ENCODE measurements at places on chromosomes 16 and 17.

GRCh38 chr16:23016368-23016767 lies 132.9 kb downstream of the USP31 start:
- peak; percentile 66 for DNase-seq

DNA sequence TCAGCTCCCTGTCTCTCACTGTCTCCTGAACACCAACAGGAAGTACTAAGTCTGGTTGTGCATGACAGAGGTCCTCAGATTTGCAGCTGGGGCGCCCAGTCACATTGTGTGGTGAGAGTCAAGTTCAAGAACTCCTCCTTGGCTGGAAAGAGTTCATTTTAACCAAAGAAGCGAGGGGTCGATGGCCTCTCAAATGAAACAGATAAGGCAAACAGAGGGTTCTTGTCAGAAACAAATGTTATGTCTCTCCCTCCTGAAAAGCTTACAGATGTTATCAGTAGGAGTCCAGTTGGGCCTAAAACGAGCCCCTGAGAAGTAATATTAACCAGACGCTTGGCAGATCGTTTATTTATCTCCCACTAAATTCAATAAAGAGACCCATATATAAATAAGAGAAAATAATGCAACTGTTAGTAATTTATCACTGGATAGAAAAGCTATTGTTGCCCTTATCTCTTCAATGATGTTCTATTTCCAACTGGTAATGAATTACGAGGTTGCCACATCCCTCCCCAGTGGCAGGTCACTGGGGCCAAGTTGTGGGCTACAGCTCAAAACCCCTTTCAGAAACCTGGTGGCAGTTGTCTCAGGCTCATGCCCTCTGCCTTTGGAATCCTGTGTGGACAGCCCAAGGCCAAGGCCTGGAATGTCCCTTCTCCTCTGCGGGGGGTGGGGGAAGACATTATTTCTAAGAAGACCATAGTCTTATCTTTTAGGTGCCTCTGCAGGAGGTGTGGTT lies 307.5 kb upstream of the DYNLRB2 start:
- DNase-seq = no peak

GRCh38 chr17:43200127-43200526 lies 11.5 kb upstream of the TMEM106A start:
- no peak for DNase-seq

DNA sequence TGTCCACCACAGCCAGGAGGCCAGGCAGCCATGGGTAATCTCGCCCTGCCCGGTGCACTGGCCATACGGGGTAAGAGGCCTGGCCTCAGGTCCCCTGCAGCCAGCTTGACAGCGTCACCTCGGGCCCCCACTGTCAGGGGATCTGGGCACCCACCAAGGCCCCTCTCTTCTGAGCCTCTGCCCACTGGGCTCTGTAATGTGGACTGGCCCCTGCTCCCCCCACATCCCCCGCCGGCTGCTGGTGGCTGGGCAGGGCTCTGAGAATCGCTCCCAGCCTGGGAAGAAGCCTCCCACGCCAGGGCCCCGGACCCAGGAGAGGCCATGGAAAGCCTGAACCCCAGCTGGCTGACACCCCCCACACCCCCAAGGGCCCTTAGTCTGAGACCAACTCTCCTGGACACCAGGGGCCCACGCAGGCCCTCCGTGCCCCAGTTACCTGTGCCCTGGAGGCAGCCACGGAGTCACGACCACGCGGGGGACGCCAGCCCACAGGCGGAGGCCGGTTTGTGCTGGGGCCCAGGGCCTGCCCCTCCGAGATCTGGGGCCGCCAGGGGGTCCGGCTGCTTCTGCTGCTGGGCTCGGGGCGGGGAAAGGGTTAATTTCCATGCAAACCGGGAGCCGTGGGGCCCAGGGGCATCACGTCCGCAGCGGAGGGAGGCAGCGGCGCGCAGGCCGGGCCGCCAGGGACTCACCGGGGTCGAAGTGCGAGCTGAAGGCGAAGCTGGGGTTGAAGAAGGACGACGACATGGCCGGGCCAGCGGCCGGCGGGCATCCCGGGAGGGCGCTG lies at the start of gene PVALEF:
PVALEF (plus strand) TSS at position 262 of the 787 bp plus-strand sequence. CDS start 15,720 bp downstream, outside the sequence.
- DNase-seq = no peak

DNA sequence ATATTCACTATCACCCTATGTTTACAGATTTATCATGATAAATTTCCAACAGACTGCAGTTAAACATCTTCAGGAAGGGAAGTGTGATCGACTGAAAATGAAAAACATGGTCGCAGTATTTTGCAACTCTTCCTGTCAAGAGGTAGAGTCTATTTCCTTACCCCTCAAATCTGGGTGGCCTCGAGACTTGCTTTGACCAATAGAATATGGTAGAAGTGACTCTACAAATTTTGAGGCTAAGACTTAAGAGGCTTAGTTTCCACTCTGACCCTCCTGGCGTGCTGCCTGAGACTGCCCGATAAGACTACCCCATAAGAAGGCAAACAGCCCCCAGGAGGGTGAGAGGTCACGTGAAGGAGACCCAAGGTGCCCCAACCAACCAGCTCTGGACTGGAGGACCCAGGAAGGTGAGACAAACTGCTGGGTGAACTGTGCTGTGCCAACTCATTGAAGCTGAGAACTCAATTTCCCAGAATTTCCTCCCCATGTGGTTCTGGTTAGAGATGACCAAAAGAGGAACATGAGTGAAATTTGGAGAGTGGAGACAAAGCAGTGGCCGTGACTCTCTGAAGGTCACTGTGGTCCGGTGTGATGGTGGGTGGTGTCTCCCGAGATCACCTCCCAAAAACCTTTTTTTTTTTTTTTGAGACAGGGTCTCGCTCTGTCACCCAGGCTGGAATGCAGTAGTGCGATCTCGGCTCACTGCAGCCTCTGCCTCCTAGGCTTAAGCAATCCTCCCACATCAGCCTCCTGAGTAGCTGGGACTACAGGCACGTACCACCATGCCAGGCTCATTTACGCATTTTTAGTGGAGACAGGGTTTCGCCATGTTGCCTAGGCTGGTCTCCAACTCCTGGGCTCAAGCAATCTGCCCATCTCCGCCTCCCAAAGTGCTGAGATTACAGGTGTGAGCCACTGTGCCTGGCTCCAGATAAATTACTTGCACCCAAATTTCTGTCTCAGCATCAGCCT lies 38.2 kb upstream of the LITAF start:
- DNase-seq = no peak

- DNase-seq = peak; percentile 15
Measured at GRCh38 chr17:58172369-58173071, 5.7 kb downstream of the OR4D2 start.

GRCh38 chr17:50213026-50214022 lies 11.9 kb upstream of the COL1A1 start:
- DNase-seq = peak; percentile 38

DNA sequence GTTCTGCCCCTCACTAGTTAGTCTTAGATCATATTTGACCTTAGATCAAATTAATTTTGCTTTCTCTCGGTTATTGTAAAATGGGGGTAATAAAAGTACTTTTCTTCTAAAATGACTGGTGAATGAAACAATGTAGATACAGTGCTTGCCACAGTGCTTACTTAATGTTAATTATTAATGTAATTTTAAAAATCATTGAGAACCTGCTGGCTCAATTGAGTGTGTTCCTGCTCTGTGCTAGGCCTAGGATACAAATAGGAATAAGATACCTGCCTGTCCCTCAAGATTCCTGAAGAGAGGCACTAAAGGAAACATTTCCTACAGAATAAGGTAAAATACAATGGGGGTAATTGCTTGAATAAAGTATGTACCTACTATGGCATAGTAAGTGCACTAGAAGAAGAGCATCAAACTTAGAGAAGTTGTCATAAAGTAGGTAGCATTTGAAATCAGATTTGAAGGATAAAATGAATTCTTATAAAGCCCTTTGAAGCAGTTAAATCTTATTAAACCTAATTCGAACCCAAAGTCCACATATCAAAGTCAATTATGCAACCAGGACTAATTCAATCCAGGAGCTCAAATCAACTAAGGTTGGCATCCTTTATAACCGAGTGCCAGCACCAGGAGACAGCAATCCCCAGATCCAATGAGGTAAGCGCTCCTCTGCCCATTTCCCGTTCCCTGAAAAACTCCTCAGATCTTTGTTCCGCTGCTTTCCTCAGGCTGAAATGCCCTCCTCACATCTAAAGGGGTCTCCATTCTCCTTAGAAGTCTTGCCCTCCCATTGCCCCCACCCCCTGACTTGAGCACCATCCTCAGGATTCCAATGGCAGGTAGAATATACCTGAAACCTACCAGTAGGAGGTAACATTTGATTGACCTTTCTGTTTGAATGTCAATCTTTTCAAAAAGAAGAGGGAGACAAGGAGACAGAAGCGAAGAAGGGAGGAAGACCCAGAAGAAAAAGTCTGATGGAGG lies 2.4 kb upstream of the MED13 start:
- no peak for DNase-seq

DNA sequence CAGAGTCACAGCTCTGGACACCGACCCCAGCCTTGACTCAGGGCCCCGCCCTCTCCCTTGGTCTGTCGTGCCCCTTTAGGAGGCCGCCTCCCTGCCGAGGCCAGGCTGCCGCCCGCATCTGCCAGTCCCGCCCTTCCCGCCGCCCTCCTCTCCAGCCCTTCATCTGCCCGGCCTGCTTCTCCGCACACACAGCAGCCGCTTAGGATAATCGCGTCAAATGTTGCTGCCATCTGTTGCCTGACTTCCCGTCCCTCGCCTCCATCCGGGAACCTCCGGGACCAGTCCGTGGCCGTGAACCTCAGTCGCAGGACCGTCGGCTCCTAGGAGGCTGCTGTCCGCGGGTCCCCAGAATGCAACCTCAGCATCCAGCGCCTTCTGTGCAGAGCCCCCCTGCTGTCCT lies 11.9 kb downstream of the GSE1 start:
- no peak for DNase-seq

- DNase-seq = peak; percentile 35
Measured at GRCh38 chr16:54673313-54673712, 257.4 kb upstream of the IRX5 start.

DNA sequence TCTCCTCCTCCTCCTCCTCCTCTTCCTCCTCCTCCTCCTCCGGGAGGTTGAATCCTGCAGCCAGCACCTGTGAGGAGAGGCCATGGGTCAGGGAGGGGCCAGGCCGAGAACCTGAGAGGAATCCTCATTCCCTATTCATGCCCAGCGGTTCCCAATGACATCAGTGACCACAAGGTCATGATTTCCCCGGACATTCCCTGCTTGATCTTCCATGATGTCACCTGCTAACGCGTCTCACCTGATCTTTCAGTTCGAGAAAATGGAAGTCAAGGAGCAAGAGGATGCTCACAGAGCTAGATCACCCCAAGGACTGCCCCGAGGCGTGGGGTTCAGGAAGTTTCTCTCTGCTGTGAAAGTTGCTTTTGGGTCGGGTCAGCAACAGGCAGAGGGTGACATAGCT lies 5.4 kb downstream of the APOBR start:
- DNase-seq = no peak

DNA sequence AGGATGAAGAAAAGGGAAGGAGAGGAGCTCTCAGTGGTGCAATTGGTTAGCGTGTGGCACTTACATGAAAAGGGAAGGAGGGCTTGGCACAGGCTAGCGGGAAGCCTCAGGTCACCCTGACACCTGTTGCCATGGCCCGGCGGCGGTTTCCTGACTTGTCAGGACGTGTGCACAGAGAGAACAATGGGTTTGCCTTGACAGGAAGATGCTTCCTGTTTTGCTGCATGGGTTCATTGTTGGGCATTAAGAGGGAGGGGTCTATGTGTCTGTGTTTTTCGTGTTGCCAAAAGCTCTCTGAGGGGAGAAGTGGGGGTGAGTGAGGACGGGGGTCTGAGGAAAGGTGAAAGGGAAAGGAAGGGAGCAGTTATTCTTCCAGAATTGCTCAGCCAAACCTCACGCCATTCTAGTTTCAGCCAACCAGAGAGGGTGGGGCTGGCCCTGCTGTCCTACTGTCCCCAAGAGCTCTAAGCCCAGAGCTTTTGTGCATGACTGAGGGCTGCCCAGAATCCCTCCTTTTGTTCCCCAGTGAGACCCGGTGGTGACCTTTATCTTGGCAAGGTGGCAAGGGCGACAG lies 17.1 kb upstream of the CCR7 start:
- peak; percentile 60 for DNase-seq

DNA sequence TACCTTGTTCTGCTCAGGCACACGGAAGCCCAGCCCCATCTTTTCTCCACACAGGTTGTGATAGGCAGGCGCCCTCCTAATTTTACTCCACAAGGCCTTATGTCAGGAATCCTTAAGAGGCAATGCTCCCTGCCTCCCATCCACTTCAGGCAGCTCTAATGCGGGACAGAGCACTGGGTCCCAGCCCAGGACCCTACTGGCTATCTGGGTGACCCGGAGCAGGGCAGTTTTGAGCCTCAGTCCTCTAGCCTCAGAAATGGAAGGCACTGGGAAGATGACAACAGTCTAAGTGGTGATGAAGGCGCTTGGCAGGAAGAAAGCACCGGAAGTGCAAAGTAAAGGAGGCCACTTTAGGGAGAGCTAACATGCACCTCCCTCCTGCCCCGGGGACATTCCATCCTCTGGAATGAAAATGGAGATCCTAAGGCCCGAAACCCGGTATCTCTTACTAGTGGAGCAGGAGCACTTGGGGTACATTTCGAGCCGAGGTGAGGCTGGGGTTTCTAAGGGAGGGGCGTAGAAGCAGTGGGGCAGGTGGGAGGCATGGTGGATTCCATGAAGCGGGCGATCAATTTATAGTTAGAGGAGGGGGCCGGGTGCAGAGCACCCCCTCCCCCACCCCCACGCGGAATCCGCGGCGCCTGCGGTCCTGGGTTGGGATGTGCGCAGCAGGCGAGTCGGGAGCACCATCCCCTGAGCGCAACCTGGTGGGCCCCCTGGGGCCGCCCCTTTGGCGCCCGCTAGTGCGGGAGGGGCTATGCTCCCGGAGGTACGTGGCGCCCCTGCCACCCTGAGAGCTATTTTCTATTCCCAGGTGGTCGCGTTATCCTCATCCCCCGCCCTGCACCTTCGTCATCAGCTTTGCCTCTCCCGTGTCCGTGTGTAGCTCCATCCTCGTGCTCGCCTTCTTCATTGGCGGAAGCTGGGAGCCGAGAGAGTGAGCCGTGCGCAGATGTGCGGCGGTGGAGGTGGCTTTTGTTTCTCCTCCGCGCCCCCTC lies 4.9 kb downstream of the MT1F start:
- DNase-seq = no peak

DNA sequence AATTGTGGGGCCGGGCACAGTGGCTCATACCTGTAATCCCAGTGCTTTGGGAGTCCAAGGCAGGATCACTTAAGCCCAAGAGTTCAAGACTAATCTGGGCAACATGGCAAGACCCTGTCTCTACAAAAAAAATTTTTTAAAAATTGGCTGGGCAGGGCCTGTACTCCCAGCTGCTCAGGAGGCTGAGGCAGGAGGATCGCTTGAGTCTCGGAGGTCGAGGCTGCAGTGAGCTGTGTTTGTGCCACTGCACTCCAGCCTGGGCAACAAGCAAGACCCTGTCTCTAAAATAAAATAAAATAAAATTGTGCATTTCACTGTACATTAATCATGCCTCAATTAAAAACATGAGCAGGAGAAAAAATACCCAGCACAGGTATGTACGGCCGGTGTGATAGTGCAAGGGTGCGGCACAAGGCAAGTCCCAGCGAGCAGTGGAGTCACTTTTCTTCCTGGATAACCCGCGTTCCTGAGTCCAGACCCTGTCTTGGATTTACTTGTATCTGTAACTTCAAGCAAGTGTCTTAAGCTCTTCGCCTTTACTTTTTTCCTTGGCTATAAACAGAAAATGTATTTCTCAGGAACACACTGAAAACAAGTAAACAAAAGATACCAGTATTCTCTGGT lies 11.4 kb downstream of the ZDHHC7 start:
- DNase-seq = no peak

- DNase-seq = no peak
Measured at GRCh38 chr17:16911141-16911937, 60.6 kb downstream of the TNFRSF13B start.

GRCh38 chr17:51097708-51098446 lies 22.8 kb downstream of the SPAG9 start:
- DNase-seq = no peak

Measured in Calu3 (cell line).